Calu3 (cell line): ENCODE measurements at places on chromosomes 3 and 15. TPM values are rescaled to one million over a fixed set of nuclear protein-coding genes. Genes with fewer than 3 reads are reported as not detected.

GRCh38 chr3:3209714-3210113, 30.2 kb upstream of the CRBN start:
- H3K4me1 ChIP-seq, result no peaks in the 10 kb centered on the region
- H3K36me3 ChIP-seq, result no peaks in the 10 kb centered on the region
- no peak for DNase-seq
- no peak overlapping the region for H3K27ac ChIP-seq
- no peak overlapping the region for H3K4me3 ChIP-seq

GRCh38 chr3:25495726-25496253, 67.7 kb downstream of the RARB start:
- no peaks in the 10 kb centered on the region for H3K27me3 ChIP-seq
- DNase-seq, result no peak
- no peak overlapping the region for H3K4me3 ChIP-seq
- H3K4me1 ChIP-seq, result peaks cover 7% of the 10 kb centered on the region

- no peaks in the 10 kb centered on the region for H3K36me3 ChIP-seq
- H3K27ac ChIP-seq, result peak overlapping the region; percentile 28
- H3K4me3 ChIP-seq, result no peak overlapping the region
Measured at GRCh38 chr3:171825222-171825828, 15.0 kb upstream of the PLD1 start.

DNA sequence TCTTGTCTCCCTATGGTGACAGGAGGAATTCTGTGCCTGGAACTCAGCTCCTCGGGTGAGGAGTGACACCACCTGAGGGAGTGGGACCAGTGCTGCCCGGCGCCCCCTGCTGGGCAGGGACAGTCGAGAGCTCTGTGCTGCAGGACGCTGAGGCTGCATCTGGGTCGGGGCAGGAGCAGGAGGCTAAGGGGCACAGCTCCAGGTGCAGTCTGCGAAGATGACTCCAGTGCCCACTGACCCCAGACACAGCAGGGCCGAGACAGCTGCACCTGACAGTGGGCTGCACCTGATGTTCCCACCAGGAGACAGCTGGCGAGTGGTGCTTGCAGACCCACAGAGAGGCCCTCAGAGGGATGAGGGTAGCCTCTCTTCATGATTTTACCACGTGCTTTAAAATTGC, 152.9 kb downstream of the ATP10A start:
- H3K4me3 ChIP-seq, result no peak overlapping the region
- no peaks in the 10 kb centered on the region for H3K27me3 ChIP-seq
- no peaks in the 10 kb centered on the region for H3K36me3 ChIP-seq

GRCh38 chr15:99729920-99730319, 3.3 kb downstream of the LYSMD4 start:
- DNase-seq, result peak; percentile 24
- no peaks in the 10 kb centered on the region for H3K27me3 ChIP-seq
- no peak overlapping the region for H3K27ac ChIP-seq
- peaks cover 7% of the 10 kb centered on the region for H3K4me1 ChIP-seq
- no peak overlapping the region for H3K4me3 ChIP-seq

DNA sequence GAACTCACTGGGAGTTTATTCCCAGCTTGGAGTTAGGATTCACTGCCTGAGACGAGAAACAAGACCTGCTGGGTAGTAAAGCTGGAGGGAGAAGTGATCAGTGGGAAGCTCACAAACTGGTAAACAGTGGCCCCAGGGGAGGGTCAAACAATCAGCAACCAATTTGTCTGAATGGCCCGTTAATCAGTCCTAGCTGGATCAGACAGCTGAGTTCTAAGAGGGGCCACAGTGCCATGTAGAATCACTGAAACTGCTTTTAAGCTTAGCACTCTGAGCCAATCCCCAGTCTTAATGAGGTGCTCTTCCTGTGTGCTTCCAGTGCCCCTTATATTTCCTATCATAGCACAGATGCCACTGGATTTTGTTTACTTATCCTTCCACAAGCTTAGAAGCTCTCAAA, 591.7 kb downstream of the RSL24D1 start:
- H3K4me3 ChIP-seq, result no peak overlapping the region
- H3K27me3 ChIP-seq, result no peaks in the 10 kb centered on the region
- no peak for DNase-seq
- H3K27ac ChIP-seq, result no peak overlapping the region
- H3K36me3 ChIP-seq, result no peaks in the 10 kb centered on the region

DNA sequence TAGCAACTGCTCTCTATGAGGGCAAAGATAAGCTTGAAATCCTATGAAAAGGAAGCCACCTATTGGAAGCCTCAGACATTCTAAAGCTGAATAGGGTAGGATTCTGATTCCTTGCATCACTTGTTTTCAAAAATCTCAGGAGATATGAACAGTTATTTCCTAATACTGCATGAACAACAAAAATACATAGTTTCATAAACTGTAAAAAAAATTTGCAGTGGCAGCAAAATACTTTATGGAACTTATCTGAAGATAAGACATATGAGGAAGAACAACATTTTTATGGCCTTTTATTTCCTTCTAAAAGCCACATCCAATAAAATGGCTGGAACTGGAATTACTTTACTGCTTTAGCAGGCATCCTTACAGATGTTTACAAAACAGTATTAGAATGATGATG, 29.9 kb downstream of the AP3S2 start:
- H3K27ac ChIP-seq, result no peak overlapping the region
- H3K4me3 ChIP-seq, result no peak overlapping the region
- DNase-seq, result no peak
- H3K4me1 ChIP-seq, result peaks cover 7% of the 10 kb centered on the region
- H3K27me3 ChIP-seq, result no peaks in the 10 kb centered on the region

DNA sequence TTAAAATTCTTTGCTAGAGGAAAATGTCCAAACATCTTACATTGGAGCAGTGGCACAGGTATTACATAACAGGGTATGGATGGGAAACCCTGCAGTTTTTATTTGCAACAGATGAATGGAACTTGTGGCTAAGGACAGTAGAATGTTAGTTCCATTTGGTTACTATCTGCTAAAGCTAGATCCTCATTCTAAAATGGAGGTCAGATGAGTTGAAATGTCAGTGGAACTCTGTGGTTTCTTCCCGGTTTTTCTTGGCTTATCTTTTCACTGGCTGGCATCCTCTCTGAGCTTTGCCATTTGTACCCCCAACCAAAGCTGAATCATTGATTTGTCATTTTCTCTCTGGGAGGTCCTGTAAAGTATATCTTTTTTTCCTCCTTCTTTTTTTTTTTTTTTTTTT, 68.9 kb downstream of the ARMC8 start:
- H3K27ac ChIP-seq, result no peak overlapping the region
- no peaks in the 10 kb centered on the region for H3K36me3 ChIP-seq
- peaks cover 20% of the 10 kb centered on the region for H3K4me1 ChIP-seq
- H3K27me3 ChIP-seq, result no peaks in the 10 kb centered on the region
- DNase-seq, result no peak
- no peak overlapping the region for H3K4me3 ChIP-seq

- no peak overlapping the region for H3K4me3 ChIP-seq
- H3K27me3 ChIP-seq, result no peaks in the 10 kb centered on the region
- H3K4me1 ChIP-seq, result no peaks in the 10 kb centered on the region
- no peaks in the 10 kb centered on the region for H3K36me3 ChIP-seq
Measured at GRCh38 chr15:88048755-88049154, 207.8 kb downstream of the NTRK3 start.

GRCh38 chr3:48208076-48208475, 15.2 kb upstream of the CAMP start:
- no peak overlapping the region for H3K27ac ChIP-seq
- no peaks in the 10 kb centered on the region for H3K36me3 ChIP-seq
- H3K4me3 ChIP-seq, result no peak overlapping the region
- peaks cover 15% of the 10 kb centered on the region for H3K27me3 ChIP-seq
- DNase-seq, result no peak

- DNase-seq, result no peak
- no peaks in the 10 kb centered on the region for H3K36me3 ChIP-seq
- H3K4me3 ChIP-seq, result no peak overlapping the region
- H3K27me3 ChIP-seq, result no peaks in the 10 kb centered on the region
- H3K4me1 ChIP-seq, result peaks cover 14% of the 10 kb centered on the region
Measured at GRCh38 chr3:150256318-150256717, 151.8 kb upstream of the TSC22D2 start.

- no peaks in the 10 kb centered on the region for H3K27me3 ChIP-seq
- no peak overlapping the region for H3K4me3 ChIP-seq
- H3K36me3 ChIP-seq, result no peaks in the 10 kb centered on the region
- H3K4me1 ChIP-seq, result peaks cover 8% of the 10 kb centered on the region
Measured at GRCh38 chr3:158991146-158991705, 189.4 kb downstream of the MFSD1 start.

- no peaks in the 10 kb centered on the region for H3K36me3 ChIP-seq
- H3K27ac ChIP-seq, result no peak overlapping the region
- no peaks in the 10 kb centered on the region for H3K4me1 ChIP-seq
- H3K27me3 ChIP-seq, result peaks cover 12% of the 10 kb centered on the region
Measured at GRCh38 chr3:108830991-108831614, 8.5 kb downstream of the TRAT1 start.

DNA sequence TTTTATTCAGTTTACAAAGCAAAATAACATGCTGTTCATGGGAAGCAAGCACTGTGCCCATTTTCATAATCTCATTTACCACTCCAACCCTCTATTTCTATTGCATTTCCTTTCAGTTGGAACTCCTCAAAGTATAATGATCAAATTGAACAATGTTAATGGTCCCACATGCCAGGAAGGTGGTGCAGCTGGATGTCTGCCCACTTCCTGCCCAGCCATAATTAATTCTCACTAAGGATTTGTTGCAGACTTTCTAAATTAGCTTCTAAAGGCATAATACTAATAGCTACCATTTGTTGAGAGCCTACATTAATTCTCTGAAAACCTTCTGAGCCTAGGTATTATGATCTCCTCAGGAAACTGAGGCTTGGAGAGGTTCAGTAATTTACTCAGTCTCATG, 316.1 kb upstream of the TPM1 start:
- no peak for DNase-seq
- no peaks in the 10 kb centered on the region for H3K4me1 ChIP-seq
- H3K27me3 ChIP-seq, result no peaks in the 10 kb centered on the region
- no peaks in the 10 kb centered on the region for H3K36me3 ChIP-seq
- no peak overlapping the region for H3K4me3 ChIP-seq

DNA sequence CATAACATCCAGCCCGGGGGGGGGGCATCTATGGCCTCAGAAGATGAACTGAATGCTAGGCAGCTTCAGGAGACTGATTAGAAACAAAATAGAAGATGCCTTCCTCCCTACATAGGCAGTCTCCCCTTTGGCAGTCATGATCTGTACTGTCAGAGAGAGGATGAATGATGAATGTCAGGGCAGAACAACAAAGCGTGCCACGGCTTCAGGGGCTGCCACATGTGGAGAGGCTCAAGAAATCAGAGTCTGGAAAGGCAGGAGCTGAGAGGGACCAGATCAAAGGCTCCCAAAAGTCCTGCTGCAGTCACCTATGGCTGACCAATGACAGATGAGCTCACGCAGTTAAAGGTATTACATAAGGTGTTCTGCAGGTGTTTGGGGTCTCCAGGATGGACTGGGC, 180.4 kb downstream of the UACA start:
- no peak overlapping the region for H3K27ac ChIP-seq
- DNase-seq, result no peak
- no peak overlapping the region for H3K4me3 ChIP-seq
- peaks cover 11% of the 10 kb centered on the region for H3K4me1 ChIP-seq

GRCh38 chr15:47673232-47673761, 44.0 kb upstream of the SEMA6D start:
- H3K27me3 ChIP-seq, result no peaks in the 10 kb centered on the region
- no peak for DNase-seq
- no peak overlapping the region for H3K27ac ChIP-seq
- no peak overlapping the region for H3K4me3 ChIP-seq
- H3K4me1 ChIP-seq, result no peaks in the 10 kb centered on the region

DNA sequence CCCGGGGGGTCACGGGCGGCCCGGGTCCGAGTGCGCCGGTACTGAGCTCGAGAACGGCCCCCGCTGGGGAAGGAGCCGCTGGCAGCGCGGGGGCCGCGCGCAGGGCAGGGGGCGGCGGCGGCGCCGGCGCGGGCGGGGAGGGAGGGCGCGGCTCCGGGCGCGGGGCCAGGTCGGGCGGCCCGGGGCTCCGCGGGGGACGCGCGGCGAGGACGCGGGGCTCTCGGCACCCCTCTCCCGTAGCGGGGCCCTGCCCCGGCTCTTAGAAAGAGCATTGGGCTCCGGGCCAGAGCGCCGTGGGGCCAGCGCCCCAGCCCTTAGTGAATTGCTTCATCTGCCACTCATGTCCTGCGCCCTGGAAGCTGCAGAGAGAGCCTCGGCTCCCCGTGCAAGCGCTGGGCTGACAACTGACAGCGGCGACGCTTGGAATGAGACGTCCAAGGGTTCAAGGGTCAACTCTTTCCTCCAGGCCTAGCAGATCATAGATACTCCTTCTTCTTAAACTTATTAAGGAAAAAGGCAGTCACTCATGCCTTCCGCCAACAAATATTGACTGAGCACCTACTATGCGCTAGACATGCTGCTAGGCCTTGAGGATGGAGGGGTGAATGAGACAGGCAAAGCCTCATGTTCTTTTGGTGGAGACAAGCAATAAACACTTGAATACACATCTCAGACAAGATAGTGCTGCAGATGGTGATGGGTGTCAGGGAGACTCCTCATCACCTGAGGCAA, 140.8 kb downstream of the SMAD6 start:
- H3K27ac ChIP-seq, result peak overlapping the region; percentile 40
- DNase-seq, result peak; percentile 55
- peaks cover 28% of the 10 kb centered on the region for H3K4me1 ChIP-seq
- peaks cover 16% of the 10 kb centered on the region for H3K36me3 ChIP-seq
- no peaks in the 10 kb centered on the region for H3K27me3 ChIP-seq

- H3K4me1 ChIP-seq, result no peaks in the 10 kb centered on the region
- no peaks in the 10 kb centered on the region for H3K36me3 ChIP-seq
- no peak overlapping the region for H3K27ac ChIP-seq
- H3K4me3 ChIP-seq, result no peak overlapping the region
Measured at GRCh38 chr15:68634531-68634930, 55.7 kb downstream of the CORO2B start.

GRCh38 chr3:53040351-53040820, 5.5 kb downstream of the SFMBT1 start:
- DNase-seq, result no peak
- no peak overlapping the region for H3K4me3 ChIP-seq
- no peaks in the 10 kb centered on the region for H3K27me3 ChIP-seq
- H3K36me3 ChIP-seq, result peaks cover 11% of the 10 kb centered on the region
- peaks cover 36% of the 10 kb centered on the region for H3K4me1 ChIP-seq

DNA sequence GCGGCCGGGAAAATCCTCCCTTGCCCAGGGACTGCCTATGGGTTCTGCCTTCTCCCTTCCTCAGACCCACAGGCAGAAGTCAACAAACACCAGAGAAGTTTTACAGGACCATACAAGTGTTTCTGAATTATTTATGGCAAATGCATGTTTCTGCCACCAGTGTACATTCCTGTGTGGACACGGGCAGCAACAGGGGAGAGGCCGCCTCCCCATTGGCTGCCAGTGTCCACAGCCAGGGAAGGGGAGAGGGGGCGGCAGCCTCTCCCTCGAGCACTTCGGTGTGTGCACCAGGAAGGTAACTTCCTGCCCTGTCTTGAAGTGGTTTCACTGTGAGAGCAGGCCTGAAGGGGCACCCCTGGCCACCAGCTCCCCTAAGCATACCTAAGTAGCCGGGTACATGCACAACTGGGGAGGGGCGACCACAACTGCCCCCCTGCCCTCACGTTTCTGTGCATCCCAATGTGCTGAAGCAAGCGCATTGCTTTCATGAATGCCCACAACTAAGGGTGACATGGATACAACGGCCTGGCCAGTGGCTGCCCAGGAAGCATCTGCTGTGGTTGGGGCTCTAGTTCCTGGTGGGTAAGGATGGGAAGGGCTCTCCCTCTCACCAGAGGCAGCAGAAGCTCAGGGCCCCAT, 14.8 kb upstream of the SHISA5 start:
- no peaks in the 10 kb centered on the region for H3K27me3 ChIP-seq
- H3K36me3 ChIP-seq, result peaks cover 8% of the 10 kb centered on the region
- H3K27ac ChIP-seq, result no peak overlapping the region
- H3K4me3 ChIP-seq, result no peak overlapping the region

MASP1 gene
- 0.17 and 0.59 TPM in 2 replicates for total RNA-seq

RASGRP1 gene
- 9.0 and 15.1 TPM in 2 replicates for total RNA-seq

STRIT1 gene
- not detected in 2 replicates for total RNA-seq

APH1B gene
- 11.4 and 11.6 TPM in 2 replicates for total RNA-seq

RHCG gene
- total RNA-seq, result 0.59 and 1.1 TPM in 2 replicates

PLSCR2 gene
- total RNA-seq, result 2.9 and 5.1 TPM in 2 replicates

PLD1 gene
- 58.5 and 61.2 TPM in 2 replicates for total RNA-seq

GOLGA8T gene
- total RNA-seq, result not detected in 2 replicates
